ENCODE measurements at places on chromosomes 1 and 21.

- peak; percentile 68 for DNase-seq
Observed at GRCh38 chr1:231550448-231550781, 21.9 kb downstream of the TSNAX start.

DNA sequence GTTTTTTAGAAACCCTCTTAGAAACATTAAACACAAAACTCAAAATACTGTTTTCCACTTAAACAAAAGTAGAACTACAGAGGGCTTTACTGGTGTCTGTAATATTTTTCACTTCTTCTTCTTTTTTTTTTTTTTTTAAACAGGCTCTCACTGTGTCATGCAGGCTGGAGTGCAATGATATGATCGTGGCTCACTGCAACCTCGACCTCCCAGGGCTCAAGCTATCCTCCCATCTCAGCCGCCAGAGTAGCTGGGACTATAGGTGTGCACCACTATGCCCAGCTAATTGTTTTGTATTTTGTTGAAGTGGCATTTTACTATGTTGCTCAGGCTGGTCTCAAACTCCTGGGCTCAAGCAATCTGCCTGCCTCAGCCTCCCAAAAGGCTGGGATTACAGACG is 194.8 kb downstream of the DAB1 start:
- peak; percentile 26 for DNase-seq

DNA sequence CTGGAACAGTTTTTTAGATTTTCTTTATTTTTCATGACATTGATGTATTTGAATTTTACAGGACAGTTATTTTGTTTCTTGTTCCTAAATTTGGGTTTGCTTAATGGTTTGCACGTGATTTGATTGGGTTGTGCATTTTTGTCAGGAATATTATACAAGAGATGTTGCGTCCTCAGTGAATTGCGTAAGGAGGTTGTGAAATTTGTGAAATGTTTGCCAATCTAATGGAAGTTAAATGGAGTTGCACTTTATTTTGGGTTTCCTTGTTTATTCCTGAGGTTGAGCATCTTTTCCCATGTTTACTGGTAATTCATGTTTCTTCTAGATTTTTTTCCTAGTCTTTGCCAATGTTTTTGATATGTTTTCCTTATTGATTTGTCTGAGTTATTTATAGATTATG is 19.9 kb downstream of the ZNF648 start:
- no peak for DNase-seq

- no peak for DNase-seq
Observed at GRCh38 chr1:205189131-205189530, 22.4 kb downstream of the DSTYK start.

Data from Karpas-422 (cell line).